ENCODE measurements at places on chromosomes 5 and 9. TPM values are rescaled to one million over a fixed set of nuclear protein-coding genes. Genes with fewer than 3 reads are reported as not detected.

HAPLN1 gene
- 7.4 TPM for polyA plus RNA-seq

ARSK gene
- 9.1 TPM for polyA plus RNA-seq

PDE6A gene
- polyA plus RNA-seq, result 0.24 TPM

KIF24 gene
- polyA plus RNA-seq, result 4.0 TPM

KLHL9 gene
- polyA plus RNA-seq, result 37.8 TPM

RNF224 gene
- polyA plus RNA-seq, result 1.3 TPM

RLN1 gene
- 0.57 TPM for polyA plus RNA-seq

OTP gene
- polyA plus RNA-seq, result 11.8 TPM

GOLGA1 gene
- polyA plus RNA-seq, result 19.6 TPM

ARRDC1 gene
- 54.3 TPM for polyA plus RNA-seq

PCDHB16 gene
- polyA plus RNA-seq, result 4.9 TPM

ANKRD31 gene
- polyA plus RNA-seq, result 0.53 TPM

PCDHGA8 gene
- polyA plus RNA-seq, result 2.1 TPM

MORN5 gene
- polyA plus RNA-seq, result 7.5 TPM

NUP214 gene
- 40.9 TPM for polyA plus RNA-seq

CCDC69 gene
- 4.3 TPM for polyA plus RNA-seq

SHISAL2B gene
- polyA plus RNA-seq, result 2.9 TPM

GOLM1 gene
- 414 TPM for polyA plus RNA-seq

TLX3 gene
- polyA plus RNA-seq, result 12.0 TPM

ECSCR gene
- 20.2 TPM for polyA plus RNA-seq

PRELID2 gene
- 2.7 TPM for polyA plus RNA-seq

MBLAC2 gene
- polyA plus RNA-seq, result 23.3 TPM

SEMA6A gene
- 135 TPM for polyA plus RNA-seq

SLC22A4 gene
- polyA plus RNA-seq, result 7.4 TPM

GLRX gene
- 37.4 TPM for polyA plus RNA-seq

IL4 gene
- polyA plus RNA-seq, result 0.43 TPM

ZNF483 gene
- 4.3 TPM for polyA plus RNA-seq

OTULIN gene
- 14.0 TPM for polyA plus RNA-seq

OR1J2 gene
- polyA plus RNA-seq, result not detected

ARSI gene
- 1.3 TPM for polyA plus RNA-seq

Data from spinal cord (tissue), 10 donors.